ENCODE measurements at places on chromosomes 2 and 18.

DNA sequence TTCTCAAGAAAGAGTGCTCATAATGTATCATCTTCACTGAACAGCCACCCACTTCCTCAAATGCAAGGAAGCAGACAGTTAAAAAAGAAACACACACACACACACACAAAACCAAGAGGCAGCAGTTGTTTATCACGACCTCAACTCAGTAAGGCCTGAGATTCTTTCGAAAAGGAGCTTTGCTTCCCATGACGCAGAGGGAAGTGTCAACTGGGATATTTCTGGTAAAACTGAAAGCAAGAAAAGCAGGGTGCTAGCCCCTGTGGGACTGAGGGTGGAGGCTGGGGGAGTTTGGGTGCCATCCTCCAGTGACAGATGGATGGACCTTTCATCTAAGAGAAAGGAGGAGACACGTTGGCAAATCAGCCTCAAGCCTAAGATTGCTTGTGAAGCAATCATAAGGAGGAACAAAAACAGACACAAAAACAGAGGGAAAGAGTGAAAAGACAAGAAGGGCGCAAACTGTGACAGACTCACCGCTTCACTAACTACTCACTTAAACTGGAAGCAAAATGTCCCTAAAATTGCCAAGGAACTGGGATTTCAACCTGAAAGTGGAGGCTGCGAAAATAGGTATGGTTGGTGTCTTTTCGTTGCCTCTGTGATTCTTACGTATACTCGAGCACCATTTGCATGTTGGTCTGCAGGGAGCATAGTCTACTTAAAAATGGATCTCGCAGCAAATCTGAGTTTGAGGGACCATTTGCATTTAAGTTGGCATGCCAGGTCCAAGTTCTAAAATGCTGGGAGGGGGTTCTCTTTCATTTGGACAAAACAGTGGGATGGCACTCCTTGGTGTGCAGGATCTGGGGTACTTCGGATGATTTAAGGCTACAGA lies at the start of gene ARHGAP25:
TSS of gene ARHGAP25 (plus strand) at position 124 of the 838 bp plus-strand sequence. CDS start at position 513, 389 bp downstream.
- peak; percentile 67 for DNase-seq

DNA sequence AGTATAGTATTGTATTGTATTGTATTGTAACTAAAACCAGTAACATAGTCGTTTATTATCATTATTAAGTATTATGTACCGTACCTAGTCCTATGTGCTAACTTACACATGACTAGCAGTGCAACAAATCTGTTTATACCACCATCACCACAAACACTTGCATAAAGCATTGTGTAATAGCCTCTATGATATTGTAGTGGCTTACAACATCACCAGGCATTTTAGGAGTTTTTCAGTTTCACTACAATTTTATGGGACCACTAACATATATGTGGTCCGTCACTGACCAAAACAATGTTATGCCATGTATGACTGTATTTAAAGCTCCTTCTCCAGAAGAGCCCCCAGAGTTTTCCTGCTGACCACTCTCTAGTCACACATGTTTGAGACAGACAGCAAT lies 306.2 kb downstream of the SETBP1 start:
- DNase-seq: no peak

GRCh38 chr2:217666338-217666737 lies 336.5 kb downstream of the TNS1 start:
- no peak for DNase-seq

- no peak for DNase-seq
Measured at GRCh38 chr2:205188239-205189138, 493.8 kb upstream of the NRP2 start.

GRCh38 chr2:8479298-8479697 lies 202.6 kb upstream of the ID2 start:
- no peak for DNase-seq

- DNase-seq: no peak
Measured at GRCh38 chr2:179965291-179966258, 41.5 kb downstream of the CWC22 start.

- no peak for DNase-seq
Measured at GRCh38 chr2:223538920-223539440, 63.2 kb downstream of the SCG2 start.

DNA sequence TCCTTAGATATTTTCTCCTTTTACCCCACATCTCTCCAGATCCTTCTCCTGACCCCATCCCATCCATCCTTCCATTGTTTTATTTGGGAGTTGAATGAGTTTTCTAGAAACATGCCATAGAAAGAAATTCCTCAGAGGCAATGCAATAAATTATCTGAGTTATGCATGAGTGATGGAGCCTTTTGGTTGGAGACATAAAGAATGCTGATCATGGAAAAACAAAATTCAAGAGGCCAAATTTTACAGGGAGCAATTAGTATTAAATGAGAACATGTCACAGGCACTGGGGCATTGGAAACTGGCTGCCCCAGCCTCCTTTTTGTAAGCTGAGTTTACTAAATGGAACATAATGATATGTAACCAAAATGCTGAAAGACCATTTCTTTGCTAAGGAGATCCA lies 74.2 kb upstream of the LCLAT1 start:
- DNase-seq: no peak

Data from CD4-positive, alpha-beta T cell treated with Interleukin-1 beta for 1 hour (primary cell).